Stimulated activated CD8-positive, alpha-beta memory T cell treated with anti-CD3 and anti-CD28 coated beads, Interleukin-12 subunit alpha, Interleukin-12 subunit beta, amount 100 ng/mL, for 1 hour (primary cell): ENCODE measurements at places on chromosomes 7 and 10.

- no peak for DNase-seq
Observed at GRCh38 chr7:27912751-27913150, 172.8 kb downstream of the TAX1BP1 start.

- DNase-seq: no peak
Observed at GRCh38 chr7:28107960-28108359, 72.6 kb downstream of the JAZF1 start.

GRCh38 chr10:80158126-80158525 is 25.6 kb downstream of the PLAC9 start:
- no peak for DNase-seq

GRCh38 chr10:60819271-60819670 is 41.0 kb downstream of the CDK1 start:
- no peak for DNase-seq

- no peak for DNase-seq
Observed at GRCh38 chr7:47561715-47562446, 20.0 kb downstream of the TNS3 start.

GRCh38 chr7:216360-217300 is 24.3 kb downstream of the FAM20C start:
- no peak for DNase-seq

DNA sequence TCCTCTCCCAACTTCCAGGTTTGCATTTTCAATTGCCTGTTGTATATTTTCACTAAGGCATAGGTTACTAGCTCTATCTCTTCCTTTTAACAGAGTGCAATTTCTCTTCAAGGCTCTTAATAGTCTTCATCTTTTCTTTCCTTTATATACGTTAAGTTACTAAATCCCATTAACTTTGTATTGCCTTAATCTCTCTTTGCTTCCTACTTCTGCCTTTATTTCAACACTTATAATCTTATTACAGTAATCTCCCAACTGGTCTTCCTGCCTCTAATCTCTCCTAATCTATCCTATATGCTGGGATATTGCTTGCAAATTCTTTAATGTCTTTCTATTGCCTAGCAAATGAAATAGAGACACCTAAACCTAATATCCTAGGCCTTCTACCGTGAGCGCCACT is 26.1 kb downstream of the ST7 start:
- DNase-seq: no peak

DNA sequence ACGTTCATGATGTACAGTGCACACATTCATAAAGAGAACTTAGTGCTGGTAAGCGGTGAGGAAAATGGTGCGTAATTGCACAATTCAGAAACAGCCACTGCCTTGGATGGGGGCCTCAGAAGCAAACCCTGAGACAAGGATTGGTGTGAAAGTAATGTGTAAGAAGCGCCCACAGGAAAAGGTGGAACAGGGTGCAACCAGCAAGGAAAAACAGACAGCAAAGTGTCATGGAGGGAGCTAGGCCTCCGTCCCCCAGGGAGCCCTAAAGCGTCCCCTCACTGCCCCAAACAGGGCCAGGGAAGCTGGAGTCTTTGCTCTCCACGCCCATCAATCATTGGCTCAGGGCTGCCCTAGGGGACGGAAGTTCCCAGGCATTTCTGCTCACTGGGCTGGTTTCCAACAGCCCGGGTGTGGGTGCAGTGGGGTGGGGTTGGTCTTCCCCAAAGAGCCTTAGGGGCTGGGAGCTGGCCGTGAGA is 9.6 kb upstream of the C10orf105 start:
- DNase-seq: no peak

DNA sequence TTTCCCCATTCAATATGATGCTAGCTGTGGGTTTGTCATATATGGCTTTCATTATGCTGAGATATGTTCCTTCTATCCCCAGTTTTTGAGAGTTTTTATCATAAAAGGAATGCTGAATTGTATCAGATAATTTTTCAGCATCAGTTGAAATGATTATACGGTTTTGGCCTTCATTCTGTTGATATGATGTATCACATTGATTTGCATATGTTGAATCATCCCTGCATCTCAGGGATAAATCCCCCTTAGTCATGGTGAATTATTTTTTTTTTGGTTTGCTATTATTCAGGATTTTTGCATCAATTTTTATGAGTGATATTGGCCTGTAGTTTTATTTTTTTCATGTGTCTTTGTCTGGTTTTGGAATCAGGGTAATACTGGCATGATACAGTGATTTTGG is 1152.3 kb upstream of the C7orf33 start:
- no peak for DNase-seq

DNA sequence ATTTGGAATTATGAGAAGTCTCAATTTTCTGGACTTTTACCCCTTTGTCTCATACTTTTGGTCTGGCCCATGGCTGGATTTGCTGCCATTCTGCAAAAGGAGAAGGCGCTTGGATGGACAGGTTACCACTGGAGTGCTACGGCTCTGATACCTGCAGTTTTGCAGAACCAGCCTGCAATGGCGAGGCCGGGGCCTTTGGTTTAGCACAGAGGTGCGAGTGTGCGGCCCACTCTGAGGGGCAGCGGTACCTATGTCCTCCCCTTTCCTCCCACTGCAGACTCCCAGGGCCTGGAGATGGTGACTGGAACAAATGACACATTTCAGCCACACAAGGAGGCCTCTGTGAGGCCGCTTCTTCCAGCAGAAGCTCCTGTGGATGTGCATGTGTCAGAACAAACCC is 11.9 kb downstream of the ZNF777 start:
- no peak for DNase-seq

DNA sequence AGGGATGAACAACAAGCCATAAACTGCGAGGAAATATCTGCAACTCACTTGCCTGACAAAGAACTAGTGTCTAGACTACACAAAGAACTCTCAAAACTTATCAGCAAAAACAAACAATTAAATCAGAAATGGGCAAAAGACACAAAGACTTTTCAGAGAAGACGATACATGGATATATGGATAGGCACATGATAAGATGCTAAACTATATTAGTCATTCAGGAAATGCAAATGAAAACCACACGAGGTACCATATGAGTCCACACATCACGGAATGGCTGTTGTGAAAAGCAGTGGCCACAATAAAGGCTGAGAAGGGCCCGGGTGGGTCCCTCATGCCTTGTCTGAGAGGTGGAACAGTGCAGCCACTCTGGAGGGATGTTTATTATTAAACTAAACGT is 267.8 kb downstream of the WDR37 start:
- no peak for DNase-seq

DNA sequence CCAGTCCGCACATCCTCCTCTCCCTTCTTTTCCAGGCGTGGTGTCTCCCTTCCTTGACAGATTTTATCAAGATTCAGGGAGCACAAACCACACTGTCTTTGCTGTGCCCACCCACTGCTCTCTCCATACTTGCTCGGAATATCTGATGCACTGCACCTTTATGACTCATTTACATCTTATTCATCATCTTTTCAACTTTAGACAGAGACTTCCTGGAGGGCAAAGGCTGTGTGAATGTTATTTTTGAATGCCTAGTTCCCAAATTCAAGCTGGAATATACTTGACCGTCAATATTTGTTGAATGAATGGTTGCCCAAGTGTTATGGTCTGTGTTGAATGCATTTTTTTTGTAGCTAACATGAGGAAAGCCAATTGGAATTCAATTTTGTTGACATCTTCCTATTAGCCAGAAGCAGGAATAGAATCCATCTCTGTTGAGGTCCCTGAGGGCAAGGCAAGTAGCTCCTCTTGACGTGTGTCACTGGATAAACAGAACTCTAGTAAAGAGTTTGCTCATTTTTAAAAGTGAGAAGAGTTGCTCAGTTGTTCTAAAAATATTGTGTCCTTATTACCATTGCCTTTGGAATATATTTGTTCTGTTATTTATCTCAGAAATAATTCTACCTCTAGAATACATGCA is 95.0 kb downstream of the KLF6 start:
- DNase-seq: no peak

DNA sequence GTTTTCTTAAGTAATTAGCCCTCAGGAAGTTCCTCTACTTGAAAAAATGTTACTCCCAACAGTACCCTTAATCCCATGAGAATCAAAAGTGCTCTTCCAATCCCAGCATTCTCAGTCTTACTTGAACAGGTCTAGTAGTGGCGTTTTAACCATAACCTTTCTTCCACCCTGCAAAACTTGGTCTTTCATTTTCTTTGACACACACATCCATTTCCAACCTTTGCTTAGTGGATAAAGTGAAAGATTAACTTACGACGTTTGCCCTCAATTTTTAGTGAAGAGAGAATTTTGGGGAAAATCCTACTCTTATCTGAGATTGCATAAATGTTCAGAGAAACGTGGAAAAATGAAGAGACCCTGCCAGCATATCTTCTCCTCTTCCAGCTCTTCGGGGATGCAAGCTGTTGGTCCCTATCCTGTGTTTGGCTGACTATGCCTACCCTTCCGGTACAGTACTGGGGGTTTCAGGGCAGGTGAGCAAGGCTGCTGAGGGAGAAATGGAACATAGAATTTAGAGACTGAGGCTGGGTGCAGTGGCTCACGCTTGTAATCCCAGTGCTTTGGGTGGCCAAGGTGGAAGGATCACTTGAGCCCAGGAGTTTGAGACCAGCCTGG is 18.8 kb downstream of the WBP1L start:
- DNase-seq: no peak

DNA sequence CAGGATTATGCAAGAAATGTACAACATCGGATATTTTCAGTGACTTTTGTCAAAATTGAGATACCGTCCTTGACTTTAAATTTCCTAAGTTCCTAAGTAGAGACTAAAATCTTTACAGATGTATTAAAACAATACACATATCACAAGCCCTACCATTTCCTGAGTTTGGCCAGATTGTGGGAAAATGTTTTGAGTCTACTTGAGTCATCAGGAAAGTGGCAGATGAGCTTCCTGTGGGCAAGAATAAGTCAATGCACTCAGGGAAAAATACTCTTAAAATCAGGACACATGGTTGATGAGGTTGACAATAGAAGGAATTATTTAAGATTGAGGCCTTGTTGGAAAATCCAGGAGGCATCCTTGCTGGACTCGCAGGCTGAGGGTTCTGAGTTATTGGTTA is 162.5 kb downstream of the SNX10 start:
- no peak for DNase-seq
